NCI-H2029 treated with DMSO at 0.1 percent for 48 hours (cell line): ENCODE measurements at places on chromosomes 2 and 18.

DNA sequence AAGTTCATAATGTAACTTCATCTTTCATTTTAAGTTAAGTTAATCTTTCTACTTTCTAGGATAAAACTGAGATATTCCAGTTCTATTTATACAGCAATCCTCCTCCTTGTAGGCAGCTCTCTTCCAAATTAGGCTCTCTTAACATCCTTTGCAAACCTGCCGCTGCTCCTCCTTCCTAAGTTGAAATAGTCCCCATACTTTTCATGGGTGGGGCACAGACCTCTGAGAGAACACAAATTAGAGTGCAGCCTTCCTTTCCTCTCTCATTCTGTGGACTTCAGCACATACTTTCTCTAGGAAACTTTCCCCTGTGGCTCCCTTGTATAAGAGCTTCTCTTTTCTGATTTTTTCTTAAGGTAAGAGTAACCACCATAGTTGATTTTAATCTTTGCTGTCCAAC lies 28.3 kb downstream of the TWSG1 start:
- DNase-seq, result no peak

- DNase-seq, result no peak
These were observed 439.7 kb upstream of the FANCL start for GRCh38 chr2:58680755-58681310.

GRCh38 chr2:73202156-73203054 lies at the start of gene NOTO:
Gene NOTO (plus strand): TSS chr2:73202574. CDS start chr2:73202667, 93 bp downstream.
- DNase-seq, result no peak

- no peak for DNase-seq
These were observed 99.0 kb upstream of the MCFD2 start for GRCh38 chr2:47014564-47015051.

DNA sequence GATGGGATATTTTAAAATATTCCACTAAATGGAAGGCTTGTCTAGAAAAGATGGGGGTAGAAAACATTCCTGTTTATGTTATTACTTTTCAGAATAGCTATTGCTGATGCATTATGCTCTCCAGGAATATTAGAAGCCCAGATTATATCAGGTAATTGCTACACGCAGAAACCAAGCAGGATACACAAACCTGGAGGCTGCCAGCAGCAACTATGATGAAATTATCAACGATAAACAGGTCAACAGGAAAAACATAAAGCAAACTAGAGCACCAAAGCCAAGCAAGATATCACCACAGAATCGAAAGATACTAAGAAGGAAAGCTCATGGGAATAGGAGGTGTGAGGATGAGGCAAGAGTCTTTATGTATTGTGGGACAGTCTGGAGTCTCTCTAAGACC lies 113.2 kb upstream of the SPATS2L start:
- no peak for DNase-seq

DNA sequence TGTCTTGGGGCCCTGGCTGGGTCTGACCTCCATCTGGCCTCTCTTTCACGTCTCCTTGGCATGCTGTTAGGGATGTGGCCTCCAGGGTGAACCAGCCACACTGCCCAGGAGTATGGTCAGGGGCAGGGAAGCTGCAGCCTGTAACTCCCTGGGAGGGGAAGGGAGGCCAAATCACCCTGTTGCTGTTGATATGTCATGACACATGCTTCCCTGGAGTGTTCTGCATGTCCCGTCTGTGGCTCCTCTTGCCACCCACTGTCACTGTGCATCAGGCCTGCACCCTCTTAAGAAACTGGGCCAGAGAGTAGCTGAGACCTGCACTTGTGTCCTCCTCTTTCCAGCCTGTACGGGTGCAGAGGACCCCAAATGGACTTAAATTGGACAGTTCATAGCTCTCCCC lies 221.3 kb downstream of the FHOD3 start:
- DNase-seq, result no peak

GRCh38 chr18:25982153-25982552 lies 108.3 kb downstream of the SS18 start:
- DNase-seq, result no peak

DNA sequence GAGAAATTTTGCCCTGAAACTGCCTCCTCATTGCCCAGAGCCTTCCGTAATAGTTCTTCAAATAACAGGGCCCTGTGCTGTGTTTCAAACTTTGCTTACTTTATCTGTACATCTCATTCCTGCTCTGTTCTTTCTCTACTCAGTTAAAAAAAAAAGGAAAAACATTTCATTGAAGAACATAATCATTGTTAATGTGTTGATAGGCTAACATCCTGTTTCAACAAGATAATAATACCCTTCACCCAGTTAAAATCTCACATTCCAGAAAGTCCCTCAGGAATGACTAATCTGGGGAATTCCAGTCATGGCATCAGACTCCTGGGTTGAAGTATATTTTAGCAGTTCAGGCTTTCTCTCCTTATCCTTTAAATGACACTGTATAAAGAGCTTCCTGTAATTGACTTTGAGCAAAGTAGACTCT lies 45.6 kb upstream of the ITGAV start:
- no peak for DNase-seq

- DNase-seq, result no peak
These were observed 49.1 kb downstream of the ADI1 start for GRCh38 chr2:3470166-3470651.

GRCh38 chr2:51813247-51813646 lies 781.3 kb upstream of the NRXN1 start:
- no peak for DNase-seq

GRCh38 chr18:70246061-70246466 lies 40.6 kb upstream of the RTTN start:
- no peak for DNase-seq

- no peak for DNase-seq
These were observed 223.9 kb downstream of the MYT1L start for GRCh38 chr2:2107141-2107540.

DNA sequence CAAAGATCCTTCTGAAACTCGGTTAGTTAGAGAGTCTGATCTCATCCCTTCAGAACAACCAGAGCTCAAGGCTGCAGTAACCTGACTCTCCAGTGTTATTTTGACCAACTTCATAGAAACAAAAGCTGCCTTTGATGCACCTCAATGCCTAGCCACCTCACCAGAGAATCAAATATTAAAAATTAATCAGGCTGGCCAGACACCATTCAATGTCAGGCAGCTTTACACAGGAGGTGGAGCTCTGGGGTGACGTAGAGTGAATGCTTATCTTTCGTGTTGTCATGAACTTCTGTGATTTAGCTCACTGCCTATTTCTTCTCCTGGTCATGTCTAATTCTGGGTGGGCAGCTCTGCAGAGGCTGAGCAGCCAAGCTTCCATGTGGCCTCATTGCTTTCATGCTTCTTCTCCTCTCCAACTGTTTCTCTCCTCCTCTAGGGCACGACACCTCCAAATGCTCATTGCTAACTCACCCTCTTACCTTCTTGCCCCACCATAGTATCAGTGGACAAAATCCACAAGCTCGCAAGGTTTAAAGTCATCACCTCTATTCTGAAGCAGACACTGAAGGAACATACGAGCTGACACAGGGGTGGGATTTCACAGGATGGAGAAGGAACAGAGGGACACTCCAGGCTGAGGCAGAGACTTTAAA lies 39.4 kb downstream of the AAK1 start:
- no peak for DNase-seq

- no peak for DNase-seq
These were observed 75.6 kb upstream of the ETAA1 start for GRCh38 chr2:67321588-67321903.

DNA sequence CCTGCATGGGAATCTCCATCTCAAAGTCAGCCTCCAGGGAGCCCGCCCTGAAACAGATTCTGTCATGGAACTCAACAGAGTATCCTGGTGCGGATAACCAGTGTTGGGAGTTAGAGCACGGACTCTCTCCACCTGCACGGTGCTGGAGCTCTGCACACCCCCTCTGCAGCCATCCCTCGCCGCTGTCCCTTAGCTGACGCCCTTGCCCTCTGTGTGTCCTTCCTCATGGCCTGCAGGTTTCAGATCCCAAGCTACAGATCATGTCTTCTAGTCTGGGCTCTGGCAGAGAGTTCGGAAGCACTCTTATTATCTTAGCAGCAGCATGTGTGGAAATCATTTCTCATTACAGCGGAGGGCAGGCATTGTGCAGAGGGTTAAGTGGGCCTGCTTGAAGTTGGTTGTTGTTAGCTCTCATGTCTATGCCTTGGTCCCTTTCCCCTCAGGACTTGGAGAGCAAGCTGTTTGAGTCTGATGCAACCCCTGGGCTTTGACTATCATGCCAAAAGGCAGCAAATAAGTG lies 26.0 kb downstream of the TMEM127 start:
- no peak for DNase-seq

GRCh38 chr2:220503431-220503830 lies 876.0 kb downstream of the SLC4A3 start:
- DNase-seq, result no peak

DNA sequence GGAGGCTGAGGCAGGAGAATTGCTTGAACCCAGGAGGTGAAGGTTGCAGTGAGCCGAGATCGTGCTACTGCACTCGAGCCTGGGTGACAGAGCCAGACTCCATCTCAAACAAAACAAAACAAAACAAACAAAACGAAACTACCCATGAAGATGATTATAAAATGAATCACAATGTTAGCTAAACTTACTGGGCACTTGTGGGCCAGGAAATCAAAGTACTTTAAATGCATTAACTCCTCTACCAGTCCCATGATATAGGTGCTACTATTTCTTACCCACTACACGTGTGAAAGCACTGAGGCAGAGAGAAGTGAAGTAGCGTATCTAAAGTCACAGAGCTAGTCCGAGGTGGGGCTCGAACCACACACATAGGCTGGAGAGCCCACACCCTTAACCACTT lies 53.6 kb downstream of the POLE4 start:
- DNase-seq, result no peak

DNA sequence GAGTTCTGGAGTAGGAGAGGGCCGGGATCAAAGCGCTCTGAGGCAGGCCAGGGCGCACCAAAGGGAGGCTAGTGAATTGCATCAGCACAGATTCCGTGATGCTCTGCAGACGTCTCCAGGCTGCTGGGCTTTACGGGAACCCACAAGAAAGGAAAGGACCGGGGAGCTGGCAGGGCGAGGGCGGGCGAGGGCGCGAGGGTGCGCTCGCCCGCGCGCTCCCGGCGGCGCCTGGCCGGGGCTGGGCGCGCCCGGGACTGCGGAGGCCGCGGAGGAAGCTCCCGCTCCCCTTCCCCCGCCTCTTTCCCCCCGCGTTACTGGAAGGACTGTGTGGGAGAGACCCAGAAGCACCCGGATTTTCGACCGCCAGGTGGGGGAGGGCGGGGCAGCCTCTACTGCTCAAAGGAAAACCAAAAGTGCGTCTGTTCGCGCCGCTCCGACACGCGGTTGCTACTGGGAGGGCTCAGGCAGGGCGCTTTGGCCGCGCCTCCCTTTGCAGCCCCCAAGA lies 2.4 kb upstream of the FOSL2 start:
- no peak for DNase-seq

DNA sequence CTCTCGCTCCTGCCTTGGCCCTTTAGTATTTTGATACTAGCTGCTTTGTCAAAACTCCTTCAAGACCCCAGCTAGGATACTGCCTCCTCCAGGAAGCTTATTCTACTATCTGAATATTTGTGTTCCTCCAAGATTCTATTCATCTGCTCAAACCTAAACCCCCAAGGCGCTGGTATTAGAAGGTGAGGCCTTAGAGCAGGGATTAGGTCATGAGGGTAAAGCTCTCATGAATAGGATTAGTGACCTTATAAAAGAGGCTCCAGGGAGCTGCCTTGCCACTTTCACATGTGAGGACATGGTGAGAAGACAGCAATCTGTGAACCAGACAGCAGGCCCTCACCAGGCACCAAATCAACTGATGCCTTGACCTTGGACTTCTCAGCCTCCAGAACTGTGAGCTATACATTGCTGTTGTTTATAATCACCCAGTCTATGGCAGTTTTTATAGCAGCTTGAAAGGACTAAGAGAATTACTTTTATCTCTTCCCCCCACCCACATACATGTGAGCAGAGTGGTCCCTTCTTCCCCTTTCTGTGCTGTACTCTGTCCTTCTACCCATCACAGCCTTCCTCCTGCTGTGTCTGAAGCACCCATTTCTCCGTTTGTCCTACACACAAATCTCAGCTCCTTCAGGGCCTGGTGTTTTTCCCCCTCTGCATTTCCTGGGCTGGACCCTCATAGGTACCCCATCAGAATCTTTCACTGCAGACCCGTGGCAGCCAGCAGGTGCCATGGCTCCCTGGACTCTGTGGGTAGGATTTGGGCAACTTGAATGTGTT lies 54.5 kb downstream of the HS1BP3 start:
- no peak for DNase-seq

DNA sequence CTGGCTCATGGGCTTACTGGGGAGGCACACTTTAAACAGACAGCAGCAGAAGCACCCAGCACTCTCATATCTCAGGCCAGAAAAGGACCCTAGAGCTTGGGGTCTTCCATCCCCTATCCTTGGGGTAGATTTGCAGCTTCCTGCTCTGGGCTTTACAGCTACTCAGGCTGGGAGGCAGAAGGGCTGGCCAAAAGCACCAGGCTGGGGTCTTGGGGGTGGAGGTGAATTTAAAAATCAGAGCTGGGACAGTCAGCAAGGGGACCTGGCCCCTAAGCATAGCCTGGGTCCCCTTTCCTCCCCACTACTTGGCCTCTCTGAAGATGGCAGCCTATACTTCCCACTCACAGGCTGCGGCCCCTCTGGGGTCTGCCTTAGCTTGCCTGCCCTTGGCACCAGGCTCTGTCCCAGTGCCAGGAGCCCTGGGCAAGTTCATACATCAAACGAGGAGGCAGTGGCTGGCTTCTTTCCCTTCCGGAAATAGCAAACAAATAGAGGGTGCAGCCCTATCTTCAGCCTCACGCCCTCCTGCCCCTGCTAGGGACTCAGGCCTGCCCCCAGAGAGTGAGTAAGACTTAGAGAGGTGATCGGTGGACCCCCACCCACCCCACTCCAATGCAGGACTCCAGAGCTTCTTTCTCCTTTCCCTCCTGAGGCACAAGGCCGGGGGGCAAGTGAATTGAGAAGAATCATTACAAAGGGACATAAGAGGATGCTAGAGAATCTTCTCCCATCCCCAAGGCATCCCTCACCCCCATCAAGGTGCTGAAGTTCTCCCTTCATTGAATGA lies 26.0 kb upstream of the TNS1 start:
- no peak for DNase-seq

GRCh38 chr2:95046371-95047112 lies 21.0 kb downstream of the MAL start:
- DNase-seq, result no peak

DNA sequence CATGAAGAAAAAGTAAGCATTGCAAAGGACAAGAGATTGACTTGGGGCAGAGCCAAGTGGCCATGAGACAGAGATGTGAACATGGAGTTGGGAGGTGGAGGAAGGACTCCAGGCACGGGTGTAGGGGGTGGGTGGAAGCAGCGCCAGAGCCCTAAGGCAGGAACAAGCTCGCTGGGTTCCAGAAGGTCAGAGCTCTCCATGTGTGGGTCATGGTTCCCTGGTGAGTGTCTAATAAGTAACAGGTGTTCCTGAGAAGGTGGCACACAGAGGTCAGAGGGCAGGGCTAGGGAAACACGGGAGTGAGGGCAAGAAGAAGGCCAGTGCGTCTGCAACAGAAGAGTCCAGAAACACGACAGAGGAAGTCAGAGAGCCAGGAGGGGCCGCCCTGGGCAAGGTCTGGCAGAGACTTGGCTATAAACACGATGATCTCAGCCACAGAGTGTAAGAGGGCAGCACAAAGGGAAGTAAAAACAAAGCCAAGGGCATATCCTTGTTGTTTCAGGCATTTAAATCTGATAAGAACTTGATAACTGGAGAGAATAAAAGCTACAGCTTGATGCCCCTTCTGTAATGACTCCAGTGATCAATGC lies 260.8 kb downstream of the TGIF1 start:
- DNase-seq, result peak; percentile 61

GRCh38 chr2:232891621-232892071 lies 21.6 kb downstream of the SNORC start:
- no peak for DNase-seq

- DNase-seq, result peak; percentile 13
These were observed 1060.8 kb downstream of the CNTNAP5 start for GRCh38 chr2:125085904-125086303.

- DNase-seq, result no peak
These were observed 47.4 kb upstream of the MTCL1 start for GRCh38 chr18:8657873-8658470.
